ENCODE measurements at places on chromosomes 2 and 18.

GRCh38 chr2:235444101-235444597 lies 49.7 kb upstream of the AGAP1 start:
- no peak for DNase-seq

DNA sequence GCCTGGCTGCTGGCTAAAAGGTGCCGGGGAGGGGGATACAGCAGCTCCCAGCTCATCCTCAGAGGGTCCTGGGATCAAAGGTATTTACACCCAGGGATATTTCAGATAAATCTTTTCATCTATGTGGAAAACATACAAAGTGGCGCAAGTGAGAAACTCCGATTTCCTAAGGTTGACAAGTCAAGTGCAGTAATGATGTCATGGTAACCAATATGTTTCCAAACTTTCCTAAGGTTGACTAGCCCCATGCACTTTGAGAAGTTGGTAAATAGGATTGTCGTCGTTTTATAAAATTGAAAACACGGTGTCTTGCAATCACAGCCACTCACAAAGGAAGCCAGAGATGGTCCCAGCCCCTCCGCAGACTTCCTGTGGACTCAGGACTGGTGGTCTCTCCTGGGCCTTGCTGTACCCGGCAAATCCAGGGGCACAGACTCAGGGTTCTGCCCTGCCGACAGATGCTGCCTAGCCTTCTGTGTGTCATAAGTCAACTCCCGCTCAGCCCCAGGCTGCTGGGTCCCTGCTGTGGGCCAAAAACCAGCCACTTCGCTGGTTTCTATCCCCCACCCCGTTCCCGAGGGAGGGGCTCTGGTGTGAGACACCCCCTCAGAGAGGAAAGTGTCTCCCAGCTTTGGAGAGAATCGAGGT lies 111.2 kb upstream of the PPP1CB start:
- DNase-seq, result no peak

DNA sequence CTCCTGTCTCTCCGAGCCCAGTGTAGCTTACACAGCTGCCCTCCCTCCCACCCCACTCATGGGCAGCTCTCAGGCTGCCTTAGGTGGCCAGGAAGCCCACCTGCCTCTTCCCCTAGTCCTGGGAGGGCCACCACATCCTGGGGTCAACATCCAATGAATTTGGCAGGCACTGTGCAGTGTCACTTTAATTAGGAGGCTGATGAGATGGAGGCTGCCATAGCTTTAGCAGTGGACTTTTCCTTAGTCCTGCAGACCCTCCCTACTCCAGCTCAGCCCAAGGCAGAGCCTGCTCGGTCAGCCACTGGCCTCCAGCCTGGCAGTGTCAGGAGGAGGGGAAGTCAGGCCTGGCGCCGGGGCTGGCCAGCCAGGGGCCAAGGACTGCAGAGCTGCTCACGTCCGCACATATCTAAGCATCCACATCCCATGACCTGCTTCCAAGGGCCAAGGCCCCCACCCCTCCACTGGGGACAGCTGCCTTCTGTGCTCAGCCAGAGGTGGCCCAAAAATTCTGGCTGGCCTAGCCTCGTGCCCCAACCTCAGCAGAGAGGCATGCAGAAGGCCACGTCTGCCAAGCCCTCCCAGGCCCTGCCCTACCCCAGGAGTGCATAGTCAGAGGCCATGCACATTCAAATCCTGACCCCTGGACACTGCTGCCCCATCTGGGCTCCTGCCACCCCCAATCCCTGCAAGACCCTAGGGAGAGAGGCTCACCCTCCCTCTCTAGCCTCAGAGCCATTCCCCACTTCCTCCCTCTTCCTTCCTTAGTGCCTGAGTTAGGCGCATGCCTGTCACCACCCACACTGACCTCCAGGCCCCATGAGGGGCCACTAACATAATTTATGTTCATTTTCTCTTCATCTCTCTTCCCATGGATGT lies 33.1 kb downstream of the ADRA2B start:
- DNase-seq, result no peak

DNA sequence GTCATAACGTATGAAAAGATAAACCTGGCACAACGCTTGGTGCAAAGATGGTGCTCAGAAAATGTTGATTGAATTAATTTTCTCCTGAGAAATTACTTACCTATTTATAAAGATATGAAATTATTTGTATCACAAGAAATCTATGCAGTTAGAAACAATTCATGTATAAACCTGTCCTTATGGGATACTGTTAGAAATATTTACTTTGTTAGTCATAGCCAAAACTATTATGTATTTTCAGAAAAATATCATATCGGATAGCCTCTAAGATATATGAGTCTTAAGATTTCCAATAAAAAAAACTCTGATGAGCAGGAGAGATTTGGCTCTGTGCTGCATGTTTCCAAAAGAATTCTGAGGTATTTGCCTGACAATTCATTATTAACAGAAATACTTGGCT lies 880.7 kb downstream of the LRRTM4 start:
- no peak for DNase-seq

GRCh38 chr2:204293884-204294747 lies 251.2 kb upstream of the PARD3B start:
- DNase-seq, result no peak

DNA sequence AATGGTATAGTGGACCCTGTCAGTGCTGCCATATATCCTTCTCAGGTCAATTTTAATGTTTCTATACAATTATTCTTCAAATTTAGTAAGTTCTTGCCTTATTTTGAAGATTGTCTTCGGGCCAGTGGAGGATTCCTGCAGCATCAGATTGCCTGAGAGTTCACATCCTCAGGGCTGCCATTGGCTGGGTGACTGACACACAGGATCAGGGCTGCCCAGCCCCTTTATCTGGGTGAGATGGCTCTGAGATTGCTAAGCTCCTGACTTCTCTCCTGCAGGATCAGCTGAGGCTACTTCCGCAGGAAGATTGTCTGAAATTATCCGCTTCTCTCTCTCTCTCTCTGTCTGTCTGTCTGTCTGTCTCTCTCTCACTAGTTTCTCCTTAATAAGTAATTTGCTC lies 567.4 kb downstream of the TSN start:
- DNase-seq, result no peak

DNA sequence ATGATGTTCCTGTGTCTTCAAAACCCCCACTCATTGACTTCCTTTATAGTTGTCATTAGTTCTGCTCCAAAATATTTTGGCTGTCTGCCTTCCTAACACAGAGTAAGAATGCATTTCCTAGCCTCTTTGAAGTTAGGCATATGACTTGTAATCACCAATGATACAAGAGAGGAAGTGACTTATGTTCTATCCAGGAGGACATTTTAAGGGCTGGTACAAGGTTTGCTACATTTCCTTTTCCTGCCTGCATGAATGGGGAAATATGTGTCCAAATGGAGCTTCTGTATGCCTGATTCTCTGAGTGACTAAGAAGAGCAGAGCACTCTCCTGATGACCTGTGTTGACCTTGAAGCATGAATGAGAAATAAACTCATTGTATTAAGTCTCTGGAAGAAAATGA lies 115.1 kb downstream of the PLCL1 start:
- no peak for DNase-seq
